Activated naive CD4-positive, alpha-beta T cell (primary cell): ENCODE measurements at places on chromosomes 3 and 15.

GRCh38 chr3:126926684-126927400 lies 56.1 kb upstream of the PLXNA1 start:
- no peak for DNase-seq

- no peak for DNase-seq
Observed at GRCh38 chr3:134030379-134031347, 938 bp upstream of the SLCO2A1 start.

GRCh38 chr3:124969190-124969589 lies 34.6 kb upstream of the MUC13 start:
- DNase-seq = no peak

GRCh38 chr3:155958676-155959075 lies 88.2 kb downstream of the GMPS start:
- no peak for DNase-seq

- DNase-seq = no peak
Observed at GRCh38 chr3:152176241-152176640, 92.5 kb upstream of the MBNL1 start.

DNA sequence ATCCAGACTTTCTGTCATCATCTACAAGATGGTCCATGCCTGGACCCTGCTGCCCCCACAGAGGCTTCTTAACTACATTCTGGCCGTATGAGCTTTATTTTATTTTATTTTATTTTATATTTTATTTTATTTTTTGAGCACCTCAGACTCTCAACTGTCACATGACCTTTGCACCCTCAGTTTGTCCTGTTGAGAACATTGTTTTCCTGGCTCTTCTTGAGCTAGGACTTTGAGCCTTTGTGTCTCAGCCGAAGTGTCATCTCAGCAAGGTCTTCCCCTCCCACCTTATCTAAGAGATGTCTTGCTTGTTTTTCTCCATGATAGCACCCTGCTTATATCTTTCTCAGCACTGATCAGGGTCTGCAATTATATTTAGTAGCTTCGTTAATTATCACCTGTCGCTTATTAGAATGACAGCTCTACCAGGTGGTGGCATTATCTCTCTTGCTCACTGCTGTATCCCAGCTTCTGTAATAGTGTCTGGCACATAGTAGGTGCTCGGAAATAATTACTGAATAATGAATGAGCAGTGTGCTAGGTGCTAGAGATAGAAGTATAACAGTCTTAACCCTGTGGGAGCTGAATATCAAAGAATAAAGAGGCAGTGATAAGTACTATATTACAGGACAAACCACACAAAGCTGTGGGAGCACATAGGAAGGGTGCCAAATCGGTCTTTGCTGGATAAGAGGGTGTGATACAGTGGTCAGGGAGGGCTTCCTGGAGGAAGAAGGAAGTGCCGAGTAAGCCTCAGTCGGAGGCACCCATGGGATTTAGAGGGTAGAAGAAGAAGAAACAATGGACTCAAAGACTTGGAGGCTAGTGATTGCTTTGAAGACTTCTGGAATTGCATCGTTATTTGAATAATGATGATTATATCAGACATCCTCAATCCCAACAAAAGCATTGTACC lies 136.2 kb downstream of the ITPR1 start:
- no peak for DNase-seq

- DNase-seq = peak; percentile 77
Observed at GRCh38 chr3:185942907-185943759, 5.3 kb upstream of the TRA2B start.

GRCh38 chr3:85567071-85567676 lies 608.4 kb downstream of the CADM2 start:
- DNase-seq = no peak

DNA sequence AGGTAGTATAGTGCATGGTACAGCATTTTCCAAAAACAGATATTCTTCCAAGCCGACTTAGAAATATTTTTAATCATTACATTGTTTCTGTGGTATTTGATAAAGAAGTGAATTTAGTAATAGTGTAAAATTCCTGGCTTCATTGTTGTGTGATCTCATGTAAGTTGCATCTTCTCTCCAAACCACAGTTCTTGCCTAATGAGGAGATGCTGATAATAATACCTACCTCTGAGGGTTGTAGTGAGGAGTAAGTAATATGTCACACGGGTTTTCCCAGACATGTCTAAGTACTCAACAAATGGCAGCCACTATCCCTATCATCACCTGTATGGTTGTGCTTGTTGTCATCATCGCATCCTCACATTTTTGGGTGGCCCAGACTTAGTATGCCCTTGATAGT lies 167.3 kb downstream of the SLCO3A1 start:
- no peak for DNase-seq

DNA sequence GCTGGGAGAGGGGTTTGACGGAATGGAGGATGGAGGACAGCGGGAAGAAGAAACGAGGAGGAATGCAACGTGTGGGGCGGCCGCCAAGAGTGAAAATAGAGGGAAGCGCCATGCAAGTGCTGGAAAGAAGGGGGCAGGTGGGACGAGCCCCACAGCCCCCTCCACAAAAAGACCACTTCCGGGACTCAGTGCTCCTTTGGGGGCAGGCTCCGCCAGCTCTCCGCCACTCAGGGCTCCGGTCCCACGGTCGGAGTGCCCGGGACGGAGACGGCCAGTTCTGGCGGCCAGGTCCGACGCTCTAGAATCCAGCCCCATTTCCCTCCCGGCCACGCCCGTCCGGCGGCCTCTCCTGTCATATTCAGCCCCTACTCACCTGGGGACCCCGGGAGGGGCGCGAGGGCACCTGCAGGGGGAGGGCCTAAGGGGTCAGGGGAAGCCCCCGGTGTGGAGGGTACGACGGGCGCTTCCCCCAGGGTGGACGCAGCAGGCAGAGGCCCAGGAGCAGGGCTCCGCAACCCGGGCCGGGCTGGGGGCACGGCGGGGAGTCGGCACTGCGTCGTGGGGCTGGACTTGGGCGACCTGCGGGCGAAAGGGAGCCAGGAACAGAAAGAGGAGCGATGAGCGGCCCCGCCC lies 25.5 kb upstream of the CSPG4 start:
- no peak for DNase-seq

DNA sequence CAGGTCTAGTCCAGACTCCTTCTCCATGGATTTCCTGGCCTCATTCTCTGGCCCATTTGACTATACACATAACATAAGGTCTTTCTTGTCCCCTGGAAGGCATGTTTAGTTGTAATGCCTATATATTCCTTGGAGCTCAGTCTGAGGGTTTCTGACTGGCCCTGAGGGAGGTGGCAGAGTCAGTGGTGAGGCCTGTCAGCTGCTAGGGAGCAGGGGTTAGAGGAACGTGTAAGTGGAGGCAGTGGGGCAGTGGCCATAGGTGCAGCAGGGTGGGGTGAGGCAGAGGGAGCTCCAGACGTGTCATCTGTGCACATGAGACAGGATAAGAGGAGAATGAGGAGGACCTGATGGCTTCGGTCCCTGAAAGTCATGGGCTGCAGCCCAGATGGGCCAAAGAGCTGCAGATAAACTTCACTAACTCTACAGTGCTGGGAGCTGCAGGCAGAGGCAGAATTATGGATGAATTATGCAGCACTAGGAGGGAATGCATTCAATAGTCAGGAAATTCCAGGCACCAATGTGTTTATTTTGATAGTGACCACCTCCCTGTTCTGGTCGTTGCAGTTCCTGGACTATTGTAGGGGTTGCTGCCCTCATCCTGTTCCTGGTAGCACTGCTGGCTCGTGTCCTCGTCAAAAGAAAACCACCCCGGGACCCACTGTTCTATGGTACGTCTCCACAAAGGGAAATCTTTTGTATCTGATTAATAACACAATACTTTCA lies 4.9 kb downstream of the TM6SF1 start:
- no peak for DNase-seq

DNA sequence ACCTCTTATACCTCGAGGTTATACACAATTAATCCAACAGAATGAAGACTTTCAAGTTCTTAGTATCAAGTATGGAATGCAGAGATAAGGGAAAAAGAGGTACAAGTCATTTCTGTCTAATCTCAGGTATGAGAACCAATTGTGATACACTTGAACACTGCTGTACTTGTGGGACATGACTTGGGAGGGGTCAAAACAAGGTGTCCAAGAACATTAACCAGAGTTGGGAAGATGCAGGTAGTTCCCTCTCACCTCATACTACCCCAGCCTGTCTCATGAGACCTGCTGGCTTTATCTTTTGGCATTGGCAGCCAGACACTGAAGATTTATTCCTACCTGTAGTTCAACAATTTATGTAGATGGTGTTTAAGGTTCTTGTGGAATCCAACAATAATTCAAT lies 209.7 kb downstream of the NR1D2 start:
- DNase-seq = no peak

DNA sequence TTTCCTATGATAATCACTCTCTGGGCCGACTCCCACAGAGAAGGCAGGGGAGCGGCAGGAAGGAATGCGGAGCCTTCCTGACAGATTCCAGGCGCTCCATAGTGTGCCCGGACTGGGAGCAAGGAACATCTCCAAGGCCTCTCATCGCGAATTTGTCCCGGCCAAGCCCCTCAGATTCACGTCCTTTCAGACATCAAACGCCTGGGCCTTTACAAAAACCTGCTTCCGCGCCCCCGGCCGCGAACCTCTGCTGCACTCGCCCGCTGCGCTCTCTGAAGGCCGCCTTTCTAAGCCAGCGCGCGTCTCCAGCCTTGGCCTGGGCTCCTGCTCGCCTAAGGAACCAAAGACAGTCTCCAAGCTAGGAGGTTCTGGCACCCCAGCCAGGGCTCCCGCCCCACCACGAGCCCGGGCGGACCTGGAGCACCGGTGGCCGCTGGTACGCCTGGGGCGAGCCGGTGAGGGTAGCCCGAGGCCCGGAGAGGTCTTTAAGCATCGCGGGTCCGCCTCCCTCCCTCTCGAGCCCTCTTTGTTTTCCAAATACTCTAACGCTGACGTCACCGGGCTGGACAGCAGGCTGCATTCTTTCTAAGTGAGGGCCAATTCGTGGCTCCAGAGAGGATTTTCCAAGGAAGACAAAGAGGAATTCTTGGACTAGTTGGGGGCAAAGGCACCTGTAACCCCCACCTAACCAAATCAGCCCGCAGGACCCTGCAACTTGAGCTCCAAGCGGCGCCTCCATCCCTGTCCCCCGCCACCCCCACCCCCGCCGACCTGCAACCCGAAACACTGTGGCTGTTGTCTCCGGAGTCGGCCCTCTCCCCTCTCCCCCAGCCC lies 759 bp downstream of the AMOTL2 start:
- no peak for DNase-seq

DNA sequence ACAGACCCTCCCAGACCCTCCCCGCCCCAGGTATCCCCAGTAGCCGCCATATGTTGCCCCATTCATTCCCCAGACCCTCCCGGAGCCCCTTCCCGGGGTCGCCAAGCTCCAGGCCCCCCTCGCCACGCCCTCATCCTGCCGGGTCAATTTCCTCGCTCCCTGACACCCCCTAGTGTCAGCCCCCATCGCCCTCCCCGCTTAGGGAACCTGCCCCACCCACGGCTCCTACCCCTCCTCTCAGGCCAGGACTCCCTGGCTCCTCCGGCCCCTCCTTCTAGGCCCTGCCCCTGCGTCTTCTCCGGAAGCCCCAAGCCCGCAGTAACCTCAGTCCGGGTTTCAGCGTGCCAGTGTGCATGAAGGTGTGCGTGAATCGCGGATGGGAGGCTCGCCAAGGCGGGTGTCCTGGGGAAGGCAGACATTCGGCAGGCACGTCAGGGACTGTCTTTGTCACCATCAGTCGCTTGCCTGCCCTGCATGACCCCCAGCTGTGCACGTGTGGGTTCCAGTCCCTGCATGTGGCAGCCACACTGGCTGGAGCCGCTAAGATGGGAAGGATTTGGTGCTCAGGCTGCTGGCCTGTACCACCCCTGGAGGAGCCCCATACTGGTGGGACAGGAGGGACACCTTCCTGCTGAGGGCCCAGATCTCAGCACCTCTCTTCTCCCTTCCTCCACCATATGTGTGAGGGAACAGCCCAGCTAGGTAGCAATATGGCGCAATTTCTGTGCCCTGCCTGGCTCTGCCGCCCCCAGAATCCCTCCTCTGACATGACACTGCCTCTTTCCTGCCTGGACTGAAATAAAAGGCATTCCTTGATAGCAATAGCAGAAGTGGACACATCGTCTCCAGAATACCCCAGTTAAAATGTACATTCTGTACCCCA lies 693 bp downstream of the DISP2 start:
- no peak for DNase-seq

DNA sequence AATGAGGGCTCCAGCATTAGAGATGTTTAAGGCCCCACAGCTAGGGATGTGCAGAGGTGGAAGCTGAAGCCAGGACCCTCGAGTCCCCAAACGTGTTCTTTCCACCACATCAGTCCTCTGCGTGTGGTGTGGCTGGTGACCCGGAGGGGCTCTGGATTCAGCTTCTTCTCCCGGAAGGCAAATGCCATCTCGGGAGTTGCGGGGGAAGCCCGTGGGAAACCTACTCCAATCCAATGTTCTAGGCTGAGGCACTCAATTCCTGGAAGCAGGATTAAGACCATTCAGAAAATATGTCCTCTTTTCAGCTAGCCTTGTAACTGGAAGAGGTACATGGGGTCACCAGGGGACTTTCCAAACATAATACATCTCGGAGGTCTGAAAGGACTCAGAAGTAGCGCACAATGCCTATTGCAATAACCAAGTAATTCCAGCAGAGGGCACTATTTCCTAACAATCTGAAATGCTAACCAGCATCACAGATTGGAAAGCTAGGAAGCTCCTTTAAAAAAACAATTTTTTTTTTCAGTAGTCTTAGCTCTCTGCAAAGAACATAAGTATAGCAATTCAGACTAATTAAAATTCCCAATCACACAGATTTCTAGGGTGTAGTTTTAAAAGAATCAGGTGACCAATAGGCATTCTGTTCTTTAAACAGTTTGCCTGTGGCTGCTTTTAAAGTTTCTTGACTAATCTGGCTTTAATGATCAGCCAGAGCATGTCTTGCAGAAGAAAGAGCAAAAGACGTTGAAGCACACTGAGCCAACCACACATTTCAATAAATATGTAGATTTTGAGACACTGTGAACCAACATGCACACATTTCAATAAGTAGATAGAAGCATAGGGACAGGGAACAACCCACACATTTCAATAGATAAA lies 36.1 kb downstream of the BNC1 start:
- no peak for DNase-seq

DNA sequence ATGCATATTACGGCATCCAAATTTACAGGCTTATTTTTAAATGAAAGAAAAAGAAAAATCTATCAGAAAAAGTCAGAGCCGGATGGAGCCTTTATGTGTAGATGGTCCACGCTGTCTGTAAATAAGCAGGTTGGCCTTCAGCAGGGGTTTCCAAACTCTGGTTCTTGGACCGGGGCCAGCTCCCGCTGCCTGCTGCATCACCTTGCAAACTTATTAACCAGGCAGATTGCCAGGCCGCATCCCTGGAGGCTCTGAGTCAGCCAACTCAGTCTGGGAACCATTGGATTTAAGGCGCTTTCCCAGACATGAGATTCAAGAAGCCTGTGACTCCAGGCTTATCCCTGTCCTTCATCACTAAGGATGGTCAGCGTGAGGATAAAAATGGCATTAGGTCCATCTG lies 212.4 kb downstream of the OPA1 start:
- DNase-seq = no peak

- no peak for DNase-seq
Observed at GRCh38 chr3:12273045-12273695, 15.7 kb upstream of the PPARG start.
